Renal cortical epithelial cell (primary cell): ENCODE measurements at places on chromosomes 12 and 14. TPM values are rescaled to one million over a fixed set of nuclear protein-coding genes. Genes with fewer than 3 reads are reported as not detected.

ANO4 gene
- total RNA-seq: 2.1 and 4.0 TPM in 2 replicates

PLA2G1B gene
- not detected in 2 replicates for total RNA-seq

- no peak for DNase-seq
These were observed 178.4 kb downstream of the ITPR2 start for GRCh38 chr12:26654623-26655022.

PTCSC3 gene
- total RNA-seq: not detected in 2 replicates

CAPZA3 gene
- total RNA-seq: not detected in 2 replicates

CLEC7A gene
- 0.05 TPM in 1 of 2 replicates, not detected in the other for total RNA-seq

- DNase-seq: no peak
These were observed 28.9 kb downstream of the SLC15A4 start for GRCh38 chr12:128794661-128795529.

DNA sequence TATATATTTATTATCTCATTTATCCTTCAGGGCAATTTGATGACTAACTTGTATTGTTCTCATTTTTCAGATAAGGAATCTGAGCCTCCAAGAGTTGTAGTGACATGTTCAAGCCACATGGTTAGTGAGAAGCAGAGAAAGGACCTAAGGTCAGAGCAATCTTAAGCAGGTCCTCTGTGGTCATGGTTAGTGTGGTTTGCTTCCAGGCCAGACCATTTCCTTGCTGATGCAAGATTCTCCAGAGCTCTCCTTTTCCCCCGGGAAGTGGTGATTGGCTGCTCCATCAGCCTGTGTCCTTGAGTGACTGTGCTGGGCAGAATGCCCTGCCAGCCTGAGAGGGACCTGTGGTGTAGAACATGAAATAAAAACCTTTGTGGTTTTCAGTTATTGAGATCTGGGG lies 141.3 kb downstream of the KTN1 start:
- peak; percentile 98 for DNase-seq

TMEM19 gene
- 57.5 and 59.6 TPM in 2 replicates for total RNA-seq

DNA sequence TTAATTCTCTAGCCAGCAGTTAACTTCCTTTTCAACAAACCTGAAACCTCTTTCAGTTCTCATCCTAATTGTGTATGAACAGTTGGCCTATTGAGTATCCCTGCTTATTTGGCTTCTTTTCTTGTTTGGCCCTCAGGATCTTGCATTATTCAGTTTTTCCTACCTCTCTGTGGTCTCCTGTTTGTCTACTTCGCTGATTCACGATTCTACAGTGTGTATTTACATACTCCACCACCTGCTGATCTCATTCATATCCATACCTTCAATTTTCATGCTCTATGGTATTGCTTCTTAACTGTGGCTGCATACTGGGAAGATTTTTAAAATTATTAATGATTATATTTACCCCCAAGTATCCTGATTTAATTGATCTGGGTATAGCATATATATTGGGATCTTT lies 56.4 kb downstream of the RASSF9 start:
- no peak for DNase-seq

DNA sequence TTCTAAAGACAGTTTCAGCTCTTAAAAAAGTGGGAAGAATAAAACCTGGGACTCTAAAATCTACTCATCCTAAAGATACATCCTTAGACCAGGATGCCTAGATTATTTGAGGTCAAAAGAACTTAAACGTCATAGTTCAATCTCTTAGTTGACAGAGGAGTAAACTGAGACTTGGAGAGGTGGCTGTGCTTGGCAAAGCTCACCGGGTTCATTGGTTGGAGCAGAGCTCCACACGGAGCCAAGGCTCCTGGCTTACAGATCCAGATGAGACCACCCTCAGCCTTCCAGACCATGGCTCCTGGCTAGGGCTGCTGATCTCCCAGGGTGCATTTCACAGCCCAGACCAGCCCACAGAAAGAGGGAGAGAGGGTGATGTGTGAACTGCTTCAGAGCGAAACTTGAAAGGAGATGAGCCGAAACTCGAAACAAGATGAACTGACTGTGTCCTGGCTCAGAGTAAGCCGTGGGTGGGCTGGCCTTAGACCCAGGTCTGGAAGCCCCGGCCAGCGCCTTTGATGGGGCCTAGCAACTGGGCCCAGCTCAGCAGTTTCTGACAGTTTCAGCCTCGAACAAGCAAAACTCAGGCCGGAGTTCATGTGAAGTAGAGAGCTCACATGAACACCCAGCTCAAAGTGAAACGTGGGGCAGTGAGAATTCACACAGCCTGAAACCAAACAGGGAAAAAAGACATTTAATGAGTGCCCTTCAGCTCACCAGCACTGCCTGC lies 1044.8 kb downstream of the BCL11B start:
- no peak for DNase-seq

GNB3 gene
- 0.15 TPM in 1 of 2 replicates, not detected in the other for total RNA-seq

- no peak for DNase-seq
These were observed 263.0 kb downstream of the ACSS3 start for GRCh38 chr12:81340910-81341309.

DNA sequence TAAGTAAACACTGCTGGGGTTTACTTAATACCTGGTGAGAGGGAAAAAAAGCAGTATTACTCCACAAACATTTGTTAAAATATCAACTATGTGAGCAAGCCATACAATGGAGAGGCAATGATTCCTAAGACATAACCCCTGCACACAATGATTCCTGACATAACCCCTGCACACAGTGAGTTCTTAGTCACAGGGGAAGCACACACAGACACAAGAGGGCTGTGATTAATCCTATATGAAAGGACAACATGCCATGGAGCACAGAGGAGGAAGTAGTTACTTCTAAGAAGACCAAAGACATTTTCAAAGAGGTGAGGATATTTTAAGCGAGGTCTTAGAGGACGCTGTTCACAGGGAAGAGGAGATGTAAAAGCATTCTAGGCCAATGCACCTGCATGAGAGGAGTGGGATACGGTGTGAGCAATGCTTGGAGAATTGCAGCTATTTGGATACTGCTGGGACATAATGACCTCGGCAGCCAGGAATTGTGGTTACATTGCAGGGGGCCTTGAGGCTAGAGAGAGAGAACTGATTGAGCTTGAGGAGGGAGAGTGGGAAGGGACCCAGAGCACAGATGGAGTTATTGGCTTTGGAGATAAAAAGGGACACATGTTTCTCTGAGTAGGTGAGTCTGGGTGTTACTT lies 211.9 kb downstream of the APAF1 start:
- peak; percentile 33 for DNase-seq

DNA sequence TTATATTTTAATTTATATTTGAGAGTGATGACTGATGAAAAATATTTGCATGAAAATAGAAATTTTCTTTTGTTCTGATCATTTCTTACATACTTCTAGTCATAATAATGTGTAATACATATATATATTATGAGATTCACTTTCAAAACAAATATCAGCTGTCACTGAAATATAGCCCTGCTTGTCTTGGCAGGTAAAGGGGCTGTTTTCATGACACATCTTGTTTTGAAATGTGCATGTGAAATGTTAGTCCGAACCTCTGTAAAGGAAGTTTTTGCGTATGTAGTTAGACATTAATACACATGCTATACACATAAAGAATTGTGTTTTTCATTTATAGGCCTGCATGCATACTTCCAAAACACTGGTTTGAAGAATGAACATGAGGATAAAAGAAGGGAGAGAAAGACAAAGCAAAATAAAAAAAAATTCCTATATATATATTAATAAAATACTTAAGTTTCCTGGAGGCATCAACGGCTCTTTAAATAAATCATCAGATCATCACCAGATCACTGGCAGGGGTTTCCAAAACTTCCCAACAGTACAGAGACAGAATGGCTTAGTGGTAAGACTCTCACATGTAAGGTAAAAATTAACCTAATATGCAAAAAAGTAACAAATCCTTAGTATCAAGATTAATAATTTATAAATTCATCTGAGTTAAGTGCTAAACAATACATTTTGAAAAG lies 60.1 kb downstream of the SEL1L start:
- no peak for DNase-seq

CD163L1 gene
- total RNA-seq: 0.10 TPM in 1 of 2 replicates, not detected in the other

DNA sequence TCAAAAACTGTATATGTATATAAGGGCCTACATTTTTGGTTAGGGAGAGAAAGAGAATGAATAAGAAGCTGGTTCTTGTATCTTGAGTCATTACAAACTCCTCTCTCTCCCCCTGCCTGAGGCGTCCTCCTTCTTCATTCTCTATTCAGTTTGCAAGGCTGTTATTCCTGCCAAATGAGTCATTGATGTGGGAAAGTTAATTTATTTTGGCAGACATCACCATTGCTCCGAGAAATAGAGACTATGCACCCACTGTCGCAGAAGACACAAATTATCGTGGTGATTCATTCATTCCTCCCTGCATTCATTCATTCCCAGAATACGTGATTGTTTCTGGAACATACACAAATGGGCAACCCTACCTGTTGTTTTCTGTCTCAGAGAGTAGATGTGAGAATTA lies 112.5 kb upstream of the MED13L start:
- peak; percentile 97 for DNase-seq

GRCh38 chr14:84250893-84251292 lies 1279.1 kb upstream of the FLRT2 start:
- DNase-seq: peak; percentile 0

AQP2 gene
- total RNA-seq: 0.30 TPM in 1 of 2 replicates, not detected in the other

GRCh38 chr12:95321516-95322246 lies 104.1 kb downstream of the VEZT start:
- no peak for DNase-seq

DNA sequence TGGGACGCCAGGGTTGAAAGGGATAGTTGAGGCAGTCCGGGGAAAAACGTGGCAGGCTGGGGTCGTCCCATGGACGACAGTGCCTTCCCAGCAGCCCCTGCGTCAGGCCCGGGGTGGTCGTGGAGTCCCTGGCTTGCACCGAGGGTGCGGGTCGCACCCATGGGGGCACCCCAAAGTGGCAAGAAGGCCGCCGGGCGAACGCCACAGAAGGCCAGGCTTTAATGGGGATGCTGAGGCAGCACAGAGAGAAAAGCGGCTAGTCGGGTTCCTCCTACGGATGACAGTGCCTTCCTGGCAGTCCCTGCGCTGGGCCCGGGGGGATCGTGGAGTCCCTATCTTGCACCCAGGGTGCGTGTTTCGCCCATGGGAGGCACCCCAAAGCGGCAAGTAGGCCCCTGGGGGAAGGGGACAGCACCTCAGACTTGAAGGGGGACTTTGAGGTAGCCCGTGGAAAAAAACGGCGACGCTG lies 158.6 kb upstream of the ALG10B start:
- no peak for DNase-seq

- no peak for DNase-seq
These were observed 527 bp upstream of the CARMIL3 start for GRCh38 chr14:24051176-24051788.

RASAL1 gene
- 16.3 and 36.5 TPM in 2 replicates for total RNA-seq

DNA sequence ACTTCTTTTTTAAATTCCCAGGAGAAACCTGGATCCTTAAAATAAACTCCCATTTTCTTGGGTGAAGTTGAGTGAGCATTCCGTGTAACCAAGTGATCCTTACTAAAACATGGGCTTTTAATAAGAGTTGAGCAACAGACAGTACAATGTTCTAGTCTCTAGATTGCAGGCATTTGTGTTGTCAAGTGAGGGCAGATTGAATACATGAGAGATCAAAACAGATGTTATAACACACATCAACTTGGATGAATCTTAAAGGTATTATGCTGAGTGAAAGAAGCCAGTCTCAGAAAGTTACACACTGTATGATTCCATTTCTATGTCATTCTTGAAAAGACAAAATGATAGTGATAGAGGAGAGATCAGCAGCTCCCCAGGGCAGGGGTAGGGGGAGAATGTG lies 213.9 kb upstream of the CCDC196 start:
- no peak for DNase-seq

GRCh38 chr14:66137081-66137480 lies 349.1 kb upstream of the CCDC196 start:
- DNase-seq: no peak

DEPDC4 gene
- 1.9 and 2.4 TPM in 2 replicates for total RNA-seq

IL22 gene
- total RNA-seq: not detected in 2 replicates
